ENCODE measurements at places on chromosomes 12 and 14. TPM values are rescaled to one million over a fixed set of nuclear protein-coding genes. Genes with fewer than 3 reads are reported as not detected.
A peak's percentile ranks its signal among the peaks of the same experiment; 100 is the strongest.

NYNRIN gene
- total RNA-seq, result 11.0 TPM

DNA sequence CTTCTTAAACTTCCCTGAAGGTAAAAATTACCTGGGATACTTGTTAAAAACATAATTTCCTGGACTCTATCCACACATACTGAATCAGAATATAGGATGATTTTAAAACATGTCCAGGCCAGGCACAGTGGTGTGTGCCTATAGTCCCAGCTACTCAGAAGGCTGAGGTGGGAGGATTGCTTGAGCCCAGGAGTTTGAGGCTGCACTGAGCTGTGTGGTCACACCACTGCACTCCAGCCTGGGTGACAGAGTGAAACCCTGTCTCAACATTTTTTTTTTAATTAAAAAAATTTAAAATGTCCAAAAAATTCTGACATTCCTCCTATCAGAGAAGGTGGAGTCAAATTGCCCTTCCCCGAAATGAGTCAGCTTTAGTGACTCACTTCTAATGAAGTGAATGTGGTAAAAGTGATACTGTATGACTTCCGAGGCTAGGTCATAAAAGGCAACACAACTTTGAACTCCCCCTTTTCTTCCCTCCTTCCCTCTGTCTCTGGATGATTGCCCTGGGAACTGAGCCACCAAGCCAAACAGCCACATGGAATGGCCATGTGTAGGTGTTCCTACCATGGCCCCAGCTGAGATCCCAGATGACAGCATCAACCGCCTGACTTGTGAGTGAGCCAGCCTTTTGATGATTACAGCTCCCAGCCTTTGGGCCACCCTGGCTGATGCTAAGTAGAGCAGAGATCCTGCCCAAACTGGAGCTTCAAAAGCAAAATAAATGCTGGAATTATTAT lies 36.3 kb downstream of the LIMA1 start:
- no peak for DNase-seq

GRCh38 chr12:51822956-51823355 lies 25.6 kb downstream of the FIGNL2 start:
- DNase-seq, result no peak

DNA sequence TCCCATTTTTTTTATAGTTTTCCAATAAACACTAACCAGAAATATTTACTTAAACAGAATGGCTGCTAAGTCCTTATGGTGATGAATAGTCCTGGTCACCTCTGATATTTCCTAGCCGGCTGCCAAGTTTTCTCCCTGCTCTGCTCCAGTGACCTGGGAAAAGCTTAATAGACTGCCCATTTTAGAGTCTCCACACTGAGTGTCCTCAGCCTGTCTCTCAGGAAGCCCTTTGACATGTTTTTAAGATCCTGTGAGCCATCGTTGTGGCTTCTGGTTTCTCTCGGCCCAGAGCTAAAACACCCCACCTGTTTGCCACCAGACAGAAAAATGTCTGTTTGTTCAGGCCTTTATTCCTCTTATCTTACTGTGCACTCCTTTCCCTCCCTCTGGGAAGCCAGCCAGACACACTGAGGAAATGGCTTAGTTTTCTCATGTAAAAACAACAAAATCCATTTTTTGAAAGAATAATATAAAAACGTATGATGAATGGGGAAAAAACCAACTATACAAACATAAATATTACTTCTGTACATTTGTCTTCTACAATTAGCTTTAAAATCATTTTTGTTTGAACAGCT lies 25.4 kb upstream of the ALDH2 start:
- DNase-seq, result no peak

DNA sequence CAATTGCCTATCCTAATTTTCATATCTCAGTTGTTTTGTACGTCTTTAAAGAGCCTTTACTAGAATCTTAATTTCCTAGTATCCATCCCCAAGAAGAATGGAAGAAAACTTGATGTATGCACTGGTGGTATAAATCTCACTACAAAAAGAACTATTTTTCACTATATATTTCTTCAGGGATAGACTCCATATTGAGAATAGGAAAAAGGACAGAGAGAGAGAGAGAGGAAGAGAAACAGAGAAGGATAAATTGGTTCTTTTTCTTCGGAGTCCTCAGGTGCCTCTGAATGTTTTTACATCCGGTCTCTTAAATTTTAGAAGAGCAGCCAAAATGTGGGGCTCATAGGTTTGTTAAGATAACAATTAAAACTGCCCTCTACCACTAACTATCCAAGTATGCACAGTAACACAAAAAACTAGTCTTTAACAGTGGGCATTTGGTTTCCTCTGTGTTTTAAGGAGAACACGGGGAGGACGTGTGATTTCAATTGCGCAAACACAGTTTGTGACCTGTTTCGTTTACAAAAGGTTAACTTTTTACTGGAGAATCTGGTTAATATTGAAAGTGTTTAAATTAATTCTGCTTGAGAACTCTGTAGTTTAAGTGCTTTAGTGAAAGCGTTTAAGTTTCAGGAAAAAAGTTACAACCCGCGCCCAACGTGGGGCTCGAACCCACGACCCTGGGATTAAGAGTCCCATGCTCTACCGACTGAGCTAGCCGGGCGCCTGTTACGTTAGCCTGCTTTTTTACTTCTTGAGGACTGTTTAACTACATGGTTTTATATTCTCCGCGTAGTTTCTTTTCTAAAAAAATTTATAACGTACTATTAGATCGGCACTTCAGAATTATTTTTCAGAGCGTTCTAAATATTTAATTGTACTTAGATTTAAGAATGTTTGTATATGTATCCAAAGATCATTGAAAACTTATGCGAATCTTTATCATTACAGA lies 5.1 kb upstream of the PSMA3 start:
- peak; percentile 90 for DNase-seq

DNA sequence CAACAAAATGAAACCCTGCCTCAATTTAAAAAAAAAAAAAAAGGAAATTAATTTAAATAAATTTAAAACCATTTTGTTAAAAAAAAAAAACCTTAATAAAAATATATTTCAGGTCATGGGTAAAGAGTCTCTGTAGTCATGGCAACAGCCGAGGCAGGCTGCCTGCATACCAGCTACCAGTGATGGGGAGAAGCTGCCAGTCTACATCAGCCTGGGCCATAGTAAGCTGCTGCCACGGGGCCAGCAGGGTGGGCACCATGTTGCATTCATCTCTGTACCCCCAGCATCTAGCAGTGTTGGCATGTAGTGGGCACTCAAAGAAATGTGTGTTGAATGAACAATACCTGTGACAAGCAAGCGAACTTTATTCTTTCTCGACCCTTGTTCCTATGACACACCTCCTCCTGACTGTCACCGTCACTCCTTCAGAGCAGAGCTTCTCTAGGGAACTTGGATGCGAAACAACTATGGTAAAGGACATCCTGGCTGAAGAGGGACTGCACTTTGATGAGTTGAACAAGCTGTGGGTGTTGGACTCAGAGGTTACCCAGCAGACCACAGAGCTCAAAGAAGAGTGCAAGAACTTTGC lies 7.3 kb upstream of the AP4S1 start:
- no peak for DNase-seq

GRCh38 chr12:32988982-32989381 lies 92.4 kb upstream of the PKP2 start:
- DNase-seq, result no peak

- DNase-seq, result no peak
Observed at GRCh38 chr12:31877884-31878283, 81.3 kb upstream of the RESF1 start.

- DNase-seq, result no peak
Observed at GRCh38 chr12:69880571-69880970, 55.5 kb downstream of the MYRFL start.

DNA sequence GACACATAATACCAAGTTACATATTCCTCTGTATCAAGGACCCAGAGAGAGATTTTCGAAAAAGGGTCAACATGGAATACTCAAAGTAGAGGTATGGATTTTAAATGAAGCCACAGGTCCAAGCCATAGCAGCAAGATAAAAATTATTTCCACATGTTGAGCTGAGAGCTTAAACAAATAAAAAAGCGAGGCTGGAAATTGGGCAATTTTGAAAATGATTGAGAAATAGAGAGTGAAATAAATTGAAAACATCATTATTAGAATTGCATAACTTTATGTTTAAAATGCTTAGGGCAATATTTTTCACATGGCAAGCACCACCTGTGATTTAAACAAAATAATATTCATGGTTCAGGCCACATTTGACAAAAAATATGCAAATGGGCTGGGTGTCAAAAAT lies 1251.0 kb upstream of the USP15 start:
- DNase-seq, result no peak

CHFR gene
- total RNA-seq, result 21.7 TPM

GRCh38 chr12:70795608-70796007 lies 124.9 kb downstream of the PTPRR start:
- DNase-seq, result no peak

DNA sequence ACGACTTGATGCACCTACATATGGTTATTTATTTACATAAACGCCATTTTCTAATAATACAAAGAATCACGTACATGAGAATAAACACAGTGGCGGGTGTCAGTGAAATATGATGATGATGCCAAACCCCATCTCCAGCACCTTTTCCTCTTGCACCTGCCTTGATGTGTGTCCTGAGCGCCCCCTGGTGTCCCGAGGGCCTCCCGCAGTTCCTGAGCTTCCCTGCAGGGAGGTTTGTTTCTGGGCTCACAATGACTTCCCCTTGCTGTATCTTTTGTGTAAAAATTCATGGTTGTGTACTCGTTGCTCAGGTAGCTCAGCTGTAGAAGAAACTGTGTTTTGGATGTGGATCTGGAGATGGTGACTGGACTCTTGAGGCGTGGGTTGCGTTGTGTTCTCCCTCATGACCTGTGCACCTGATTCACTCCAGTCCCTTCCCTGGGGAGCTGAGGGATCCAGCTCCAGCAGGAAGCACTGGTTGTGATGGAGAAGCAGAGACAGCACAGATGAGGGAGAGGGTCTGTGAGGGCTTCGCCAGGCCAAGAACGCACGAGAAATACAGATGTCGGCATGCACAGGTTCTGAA lies 1037.8 kb downstream of the TMEM121 start:
- DNase-seq, result no peak

DNA sequence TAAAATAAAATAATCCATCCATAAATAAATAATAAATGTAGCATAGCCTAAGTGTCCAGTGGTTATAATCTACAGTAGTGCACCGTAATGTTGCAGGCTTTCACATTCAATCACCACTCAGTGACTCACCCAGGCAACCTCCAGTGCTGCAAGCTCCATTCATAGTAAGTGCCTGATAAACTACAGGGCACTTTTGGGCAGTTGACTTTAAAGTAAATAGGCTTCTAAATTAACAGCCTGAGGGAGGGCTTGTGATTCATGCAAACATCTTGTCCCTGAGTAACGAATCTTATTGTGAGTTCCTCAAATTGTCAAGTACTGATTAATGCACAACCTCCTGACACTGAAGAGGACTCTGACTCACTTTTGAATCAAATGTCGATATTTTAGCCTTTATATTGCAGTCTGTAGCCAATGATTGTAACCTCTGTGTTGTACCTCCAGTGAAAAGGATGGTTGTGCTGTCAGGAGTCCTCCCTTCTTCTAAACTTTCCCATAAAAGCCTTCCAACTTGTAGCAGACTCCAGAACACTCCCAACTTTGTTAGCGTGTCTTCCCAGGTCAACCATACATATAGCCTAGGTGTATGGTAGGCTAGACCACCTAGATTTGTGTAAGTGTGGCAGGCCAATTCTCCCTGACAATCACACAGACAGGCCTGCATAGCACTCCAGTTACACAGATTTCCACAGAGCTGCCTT lies 55.0 kb upstream of the BICD1 start:
- DNase-seq, result no peak

GRCh38 chr14:63654346-63654745 lies 12.7 kb upstream of the WDR89 start:
- DNase-seq, result no peak

GRCh38 chr14:105090493-105091053 lies 25.3 kb upstream of the GPR132 start:
- DNase-seq, result peak; percentile 86

TCL1B gene
- 0.19 TPM for total RNA-seq

DNA sequence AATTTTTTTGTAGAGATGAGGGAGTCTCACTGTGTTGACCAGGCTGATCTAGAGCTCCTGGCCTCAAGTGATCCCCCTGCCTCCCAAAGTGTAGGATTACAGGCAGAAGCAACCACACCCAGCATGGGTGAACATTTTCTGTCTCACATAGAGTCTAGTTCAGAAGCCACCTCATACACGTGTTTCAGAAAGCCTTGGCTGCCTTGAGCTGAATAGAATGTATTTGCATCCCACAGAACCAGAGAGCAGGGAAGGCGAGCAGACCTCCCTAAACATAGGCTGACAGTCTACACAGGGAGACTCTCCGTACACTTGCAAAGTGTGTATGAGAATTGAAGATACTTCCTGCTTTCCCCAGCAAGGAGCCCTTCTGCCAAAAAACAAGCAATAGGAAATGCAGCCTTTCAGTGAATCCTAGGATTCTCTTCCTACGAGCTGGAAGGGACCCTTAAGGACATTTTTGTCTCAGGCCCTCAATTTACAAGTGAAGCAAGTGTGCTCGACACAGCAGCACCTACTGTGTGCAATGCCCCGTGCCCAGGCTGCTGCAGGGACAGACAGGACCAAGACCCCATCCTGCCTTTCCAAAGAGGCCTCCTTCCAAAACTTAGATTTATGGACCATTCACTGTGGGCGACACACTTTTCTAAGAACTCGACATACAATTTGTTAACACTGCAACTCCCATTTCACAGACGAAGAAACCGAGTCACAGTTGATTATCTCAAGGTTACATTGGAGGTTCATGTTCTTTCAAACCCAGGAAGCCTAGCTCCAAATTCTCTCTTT lies 11.2 kb downstream of the NUAK1 start:
- DNase-seq, result no peak

- no peak for DNase-seq
Observed at GRCh38 chr12:22231836-22232235, 102.7 kb downstream of the ST8SIA1 start.

- DNase-seq, result no peak
Observed at GRCh38 chr12:64193931-64194330, 28.2 kb downstream of the KICS2 start.

GRCh38 chr12:5914387-5915149 lies 30.5 kb downstream of the ANO2 start:
- DNase-seq, result no peak

- no peak for DNase-seq
Observed at GRCh38 chr12:126337556-126338441, 1272.6 kb downstream of the AACS start.

KRT86 gene
- not detected for total RNA-seq

GRCh38 chr12:46318037-46318436 lies 49.2 kb upstream of the SLC38A1 start:
- DNase-seq, result no peak

EFS gene
- 0.67 TPM for total RNA-seq

NR4A1 gene
- total RNA-seq, result 0.79 TPM

DNA sequence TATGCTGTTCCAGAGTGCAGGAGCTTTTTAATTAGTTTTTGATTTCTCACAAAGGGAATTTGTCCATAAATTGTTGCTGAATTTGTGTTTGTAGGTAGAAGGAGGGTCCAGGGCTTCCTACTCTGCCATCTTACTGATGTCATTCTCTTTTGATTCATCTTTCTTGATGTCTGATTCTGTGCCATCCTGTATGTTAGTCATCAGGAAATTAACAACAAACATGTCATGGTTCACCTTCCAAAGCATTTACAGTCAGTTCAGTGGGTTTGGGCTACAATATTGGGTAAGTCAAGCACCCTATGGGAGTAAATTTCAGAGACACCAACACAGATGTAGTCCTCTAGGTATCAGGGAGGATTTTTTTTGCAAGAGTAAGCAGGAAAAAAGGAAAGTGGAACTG lies 135.2 kb upstream of the SLC38A2 start:
- DNase-seq, result no peak

GRCh38 chr12:107525719-107526554 lies 159.7 kb upstream of the PWP1 start:
- DNase-seq, result no peak

Measured in liver (tissue), 10 donors.